ENCODE measurements at places on chromosomes 2 and 18.

DNA sequence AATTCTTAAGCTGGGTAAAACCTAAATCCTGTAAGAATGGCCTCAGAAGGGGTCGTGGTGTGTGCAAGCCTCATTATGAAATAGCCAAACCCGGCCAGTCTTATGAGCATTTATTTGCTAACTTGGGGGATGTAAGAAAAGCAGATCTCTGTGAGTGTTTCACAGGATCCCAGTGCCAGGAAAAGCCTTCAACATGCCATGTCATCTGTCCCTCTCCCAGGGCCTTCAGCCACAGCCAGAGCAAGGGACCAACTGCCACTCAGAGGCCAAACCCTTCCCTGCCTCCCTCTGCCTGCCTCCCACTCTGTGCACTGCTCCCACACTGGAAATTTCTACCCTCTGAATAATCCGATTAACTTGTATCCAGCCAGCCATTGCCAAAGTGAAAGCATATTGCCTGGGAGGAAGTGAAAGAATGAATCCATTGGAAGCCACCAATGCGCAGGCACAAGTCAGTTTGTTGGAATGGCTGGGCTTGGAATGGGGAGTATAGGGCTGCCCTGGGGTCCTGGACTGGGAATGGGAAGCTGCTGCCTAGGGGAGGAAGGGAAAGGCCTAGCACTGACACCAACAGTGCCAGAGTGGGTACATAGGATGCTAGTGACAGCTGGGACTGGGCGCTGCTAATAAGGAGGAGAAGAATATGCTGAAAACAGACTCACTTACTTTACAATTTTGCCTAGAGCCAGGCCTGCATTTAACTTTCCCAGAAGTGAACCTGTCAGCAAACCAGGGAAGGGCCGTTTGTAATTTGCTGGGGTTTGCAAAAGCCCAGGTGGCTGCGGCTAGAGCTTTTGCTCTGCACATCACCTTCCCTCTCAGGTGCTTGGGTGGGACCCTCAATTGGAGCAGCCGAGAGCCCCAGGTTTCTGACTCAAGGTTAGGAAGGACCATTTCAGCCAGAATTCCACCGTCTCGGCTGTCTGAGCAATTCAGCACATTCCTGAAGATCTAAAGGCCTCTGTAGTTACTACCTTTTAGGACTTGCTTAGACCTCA lies 146.6 kb upstream of the NCK2 start:
- DNase-seq: no peak

DNA sequence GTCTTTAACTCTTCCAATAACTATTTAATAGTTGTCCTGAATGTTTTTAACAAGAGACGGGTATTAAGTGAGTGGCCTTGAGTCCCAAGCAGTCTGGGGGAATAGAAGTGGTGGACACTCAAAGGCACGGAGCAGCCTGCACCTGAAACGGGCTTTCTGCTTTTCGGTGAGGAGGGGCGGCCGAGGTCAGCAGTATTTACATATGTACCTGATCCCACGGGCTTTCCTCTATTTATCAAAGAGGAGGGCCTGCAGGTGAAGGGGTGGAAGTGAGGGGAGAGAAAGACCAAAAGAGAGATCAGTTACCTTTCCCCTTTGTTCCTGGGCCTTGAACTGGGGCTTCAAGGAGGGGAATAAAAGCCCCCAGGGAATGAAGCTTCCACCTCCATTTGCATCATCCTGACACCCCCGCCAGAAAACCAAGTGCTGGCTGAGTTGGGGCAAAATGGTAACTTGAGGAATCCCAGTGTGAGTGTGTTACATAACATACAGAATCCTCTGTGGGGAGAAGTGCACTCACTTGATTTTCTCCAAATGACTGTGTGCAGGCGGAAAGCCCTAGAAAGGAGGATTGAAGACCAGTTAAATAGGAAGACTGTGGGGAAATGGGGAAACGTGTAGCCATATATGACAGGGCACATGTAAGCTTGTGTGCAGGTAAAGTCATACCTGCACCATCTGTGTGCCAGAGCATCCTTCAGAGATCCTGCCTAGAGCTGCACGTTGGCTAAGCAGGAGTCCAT lies 12.4 kb downstream of the POU3F3 start:
- DNase-seq: no peak

- DNase-seq: no peak
Observed at GRCh38 chr18:62953663-62954062, 238.3 kb downstream of the PHLPP1 start.

DNA sequence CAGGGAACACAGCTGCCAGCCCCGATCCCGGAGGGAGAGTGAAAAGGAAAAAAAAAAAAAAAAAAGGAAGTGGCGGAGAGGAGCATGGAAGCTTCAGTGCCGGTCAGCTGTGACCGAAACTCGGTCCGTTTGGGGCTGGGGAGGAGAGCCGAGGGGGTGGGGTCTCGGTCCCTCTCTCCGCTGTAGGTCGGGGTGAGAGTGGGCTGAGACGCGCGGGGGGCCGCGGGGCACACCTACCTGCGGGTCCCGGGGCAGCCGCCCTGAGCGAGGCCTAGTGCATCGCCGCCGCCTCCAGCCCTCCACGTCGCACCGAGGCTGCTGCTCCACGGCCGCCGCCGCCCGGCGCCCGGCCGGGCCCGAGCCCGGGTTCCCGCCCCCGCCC lies 536 bp downstream of the VPS54 start:
- peak; percentile 64 for DNase-seq

- DNase-seq: no peak
Observed at GRCh38 chr2:172214252-172214651, 111.6 kb upstream of the DLX2 start.

DNA sequence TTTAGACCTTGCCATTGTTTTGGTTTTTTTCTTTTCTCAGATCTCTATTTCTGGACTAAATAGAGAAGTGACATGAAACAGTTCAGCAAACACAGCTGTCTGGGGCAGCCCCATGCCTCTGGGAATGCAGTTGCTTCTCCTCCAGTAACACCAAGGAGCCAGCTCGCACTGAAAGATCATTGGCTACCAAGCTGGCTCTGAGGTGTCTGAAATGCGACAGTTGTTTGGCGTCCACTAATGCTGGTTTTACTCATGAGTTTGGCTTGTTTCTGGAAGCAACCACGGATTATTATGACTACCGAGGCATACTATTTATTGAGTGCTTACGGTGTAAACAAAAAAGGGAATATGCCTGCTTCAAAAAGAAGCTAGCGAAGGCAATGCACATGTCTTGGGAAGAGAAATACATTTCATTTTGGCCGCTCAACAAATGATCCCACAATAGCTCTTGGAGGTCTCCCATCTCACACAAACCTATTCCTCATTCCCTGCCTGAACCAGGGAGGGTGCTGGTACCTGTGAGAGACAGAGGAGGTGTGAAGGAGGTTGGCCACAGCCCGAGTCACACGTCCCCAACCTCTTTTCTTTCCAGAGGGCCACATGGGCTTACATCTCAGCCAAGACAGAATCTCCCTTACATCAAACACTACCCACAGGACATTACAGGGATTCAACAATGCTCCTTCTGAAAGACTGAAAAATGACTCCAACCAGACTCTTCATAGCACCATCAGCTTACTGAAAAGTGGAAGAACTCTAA lies 37.5 kb upstream of the NEB start:
- no peak for DNase-seq

GRCh38 chr2:54725343-54726099 lies 2.1 kb downstream of the EML6 start:
- DNase-seq: no peak

- DNase-seq: no peak
Observed at GRCh38 chr18:76098674-76099411, 396.2 kb downstream of the ZNF516 start.

DNA sequence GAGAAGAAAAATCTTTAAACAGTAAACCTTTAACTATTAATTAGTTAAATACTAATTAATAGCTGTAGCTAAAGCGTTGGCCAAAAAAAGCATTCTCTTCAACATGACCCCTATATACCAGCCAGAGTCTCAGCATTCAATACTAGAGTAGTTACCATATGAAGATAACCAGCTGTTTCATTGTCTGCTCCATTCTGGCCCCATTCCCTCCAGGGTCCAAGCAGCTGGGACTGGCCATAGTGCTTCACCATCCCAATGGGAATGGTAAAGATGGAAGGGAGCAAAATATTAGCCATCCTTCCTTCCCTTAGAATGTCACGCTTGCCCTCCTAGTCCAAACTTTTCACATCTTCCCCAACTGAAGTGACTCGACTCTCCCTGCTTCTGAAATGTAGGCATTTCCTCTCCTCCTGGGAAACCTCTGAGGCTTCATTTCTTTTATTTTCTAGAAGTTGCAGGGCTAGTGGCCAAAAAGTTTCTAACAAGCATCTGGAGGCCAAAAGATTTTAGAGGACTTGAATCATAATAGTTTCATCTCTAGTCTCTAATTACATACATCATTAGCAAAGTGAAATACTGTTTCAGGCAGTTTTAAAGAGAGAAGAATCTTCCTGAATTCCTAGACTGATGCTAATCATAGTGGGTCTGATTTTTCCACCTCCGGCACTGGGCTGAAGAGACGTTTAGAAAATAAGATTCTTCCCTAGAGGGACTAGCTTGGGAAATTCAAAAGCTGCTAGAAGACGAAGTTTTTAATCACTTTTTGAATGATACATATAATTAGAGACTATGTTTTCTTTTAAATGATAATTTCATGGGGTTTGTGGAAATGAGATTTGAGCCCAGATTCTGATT lies 52.7 kb downstream of the CCDC68 start:
- no peak for DNase-seq

GRCh38 chr2:55962915-55963314 lies 39.3 kb upstream of the EFEMP1 start:
- DNase-seq: no peak

GRCh38 chr18:11696451-11696850 lies 7.4 kb downstream of the GNAL start:
- no peak for DNase-seq

GRCh38 chr2:185187421-185187820 lies 551.2 kb upstream of the FSIP2 start:
- DNase-seq: no peak

- no peak for DNase-seq
Observed at GRCh38 chr2:195677884-195678283, 20.9 kb downstream of the SLC39A10 start.

DNA sequence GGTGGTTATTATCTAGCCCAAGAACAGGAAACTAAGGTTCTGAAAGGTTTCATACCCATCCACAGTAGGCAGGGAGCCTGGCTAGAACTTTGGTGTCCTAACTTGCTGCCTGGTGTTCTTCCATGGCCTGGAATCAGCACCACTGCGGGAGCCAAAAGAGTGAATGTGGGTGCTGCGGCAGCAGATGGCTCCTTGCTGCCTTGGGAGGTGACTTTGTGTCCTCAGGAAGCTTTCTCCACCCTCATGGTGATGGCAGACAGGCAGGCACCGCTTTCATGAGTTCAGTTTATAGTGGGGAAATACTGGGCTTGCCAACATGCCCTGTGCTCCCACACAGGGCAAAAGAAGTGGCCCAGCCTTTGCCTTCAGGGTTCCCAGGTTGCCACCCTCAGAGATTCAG lies 385.2 kb downstream of the BCL11A start:
- no peak for DNase-seq

- no peak for DNase-seq
Observed at GRCh38 chr2:242011167-242011513, 141.6 kb downstream of the RTP5 start.

DNA sequence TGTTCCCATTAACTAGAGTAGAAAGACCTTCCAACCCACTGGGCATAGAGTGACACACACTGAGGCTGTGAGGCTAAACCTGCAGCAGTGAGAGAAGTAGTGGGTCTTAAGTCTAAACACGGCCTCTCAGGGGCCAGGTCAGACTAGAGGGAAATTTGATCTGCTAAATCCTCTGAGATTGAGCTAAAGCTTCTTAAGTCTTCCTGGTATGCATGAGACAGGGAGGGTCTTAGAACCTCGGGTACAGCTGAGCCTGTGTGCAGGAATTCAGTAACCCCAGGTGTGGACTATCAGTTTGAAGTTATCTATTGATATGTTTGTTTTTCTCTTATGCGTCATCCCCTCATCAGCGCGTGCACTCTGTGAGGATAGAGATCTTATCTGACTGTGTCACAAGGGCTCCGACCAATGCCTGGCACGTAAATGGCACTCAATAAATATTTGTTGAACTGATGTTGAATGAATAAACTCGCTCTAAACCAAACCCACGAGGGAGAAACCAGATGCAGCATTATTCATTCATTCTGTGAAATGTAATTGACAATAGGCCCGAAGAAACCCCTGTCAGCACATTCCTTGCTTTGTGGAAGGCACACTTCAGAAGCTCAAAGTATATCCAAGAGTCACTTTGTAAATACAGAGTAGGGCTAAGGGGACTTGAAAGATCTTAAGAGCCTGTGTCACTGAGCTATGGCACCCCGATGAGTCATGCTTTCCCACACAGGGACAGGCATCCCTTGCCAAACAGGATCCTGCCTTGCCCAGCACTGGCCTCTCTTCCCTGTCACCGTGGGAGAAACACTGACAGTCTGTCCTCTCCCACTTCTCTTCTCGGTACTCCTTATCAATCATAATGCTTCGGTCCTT lies 21.7 kb upstream of the RAB10 start:
- no peak for DNase-seq

DNA sequence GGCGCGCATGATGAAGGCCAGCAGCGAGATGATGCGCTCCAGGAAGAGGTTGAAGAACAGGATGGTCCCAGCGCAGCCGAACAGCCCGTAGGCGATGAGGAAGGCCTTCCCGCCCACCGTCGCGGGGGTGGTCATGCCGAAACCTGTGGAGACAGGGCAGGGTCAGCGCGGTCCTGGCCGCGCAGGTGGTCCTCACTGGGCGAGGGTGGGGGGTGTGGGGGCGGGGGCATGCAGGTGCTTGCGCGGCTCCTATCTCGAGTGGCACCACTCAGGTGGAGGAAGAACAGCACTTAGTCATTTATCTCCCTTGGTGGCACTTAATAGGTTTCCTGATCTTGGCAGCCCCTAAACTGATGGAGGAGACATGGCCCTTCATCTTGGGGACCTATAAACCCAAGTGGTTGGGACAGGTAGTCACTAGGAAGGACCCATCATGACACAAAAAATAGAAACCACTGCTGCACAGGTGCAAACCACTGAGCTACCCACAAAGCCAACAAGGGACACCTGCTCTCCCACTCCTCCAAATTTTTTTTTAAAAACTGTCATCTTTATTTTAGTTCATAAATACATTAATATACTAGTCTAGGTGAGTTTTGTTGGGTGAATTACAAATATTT lies 118.8 kb downstream of the MSH2 start:
- no peak for DNase-seq

GRCh38 chr18:44974174-44974573 lies 293.5 kb downstream of the SETBP1 start:
- no peak for DNase-seq

DNA sequence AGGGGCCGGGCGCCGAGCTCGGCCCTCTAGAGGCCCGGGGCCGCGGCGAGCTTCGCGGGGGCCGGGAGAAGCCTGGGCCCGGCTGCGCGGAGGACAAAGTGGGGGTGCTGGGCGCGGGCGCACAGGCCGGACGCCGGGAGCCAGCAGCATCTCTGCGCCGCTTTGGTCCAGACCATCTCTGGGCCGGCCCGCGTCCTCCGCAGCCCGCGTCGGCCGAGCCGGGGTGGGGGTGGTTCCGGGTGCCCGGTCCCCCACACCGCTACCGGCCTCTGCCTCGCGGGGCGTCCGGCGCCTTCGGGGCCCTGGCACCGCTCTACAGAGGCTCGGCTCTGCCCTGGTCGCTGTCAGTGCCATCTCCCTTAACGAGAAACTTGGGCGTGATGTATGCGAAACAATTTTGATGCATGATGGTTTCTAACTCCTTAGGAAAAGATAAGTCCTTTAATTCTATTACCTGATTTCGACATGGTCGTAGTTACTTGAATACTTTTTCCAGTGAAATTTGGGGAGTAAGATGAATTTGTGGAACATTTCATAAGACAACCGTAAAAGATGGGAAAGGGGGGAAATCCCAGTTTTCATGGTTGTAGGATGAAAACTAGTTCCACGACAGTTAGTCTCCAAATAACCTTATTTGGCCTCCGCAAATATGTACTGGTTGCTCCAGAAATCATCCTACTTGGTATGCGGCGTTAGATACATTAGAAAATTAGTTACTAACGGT lies 562 bp downstream of the TWSG1 start:
- no peak for DNase-seq
